ENCODE measurements at places on chromosomes 2 and 18. TPM values are rescaled to one million over a fixed set of nuclear protein-coding genes. Genes with fewer than 3 reads are reported as not detected.

DNA sequence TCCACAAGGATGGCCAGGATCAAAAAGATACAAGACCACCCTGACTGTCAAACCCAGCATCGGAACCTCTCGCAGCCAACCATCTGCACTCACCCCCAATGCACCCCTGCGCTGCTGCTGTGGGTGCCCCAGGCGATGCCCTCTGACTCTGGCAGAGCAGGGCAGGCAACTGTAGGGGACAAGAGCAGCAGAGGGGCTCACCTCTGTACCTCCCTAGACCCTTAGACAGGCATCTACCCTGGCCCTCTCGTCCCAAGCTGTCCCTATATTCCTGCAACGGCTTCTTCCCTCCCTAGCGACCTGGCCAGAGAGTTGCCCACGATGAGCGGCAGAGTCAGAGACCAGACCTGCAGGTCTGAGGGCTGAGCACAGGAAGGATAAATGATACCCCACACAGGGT, 128.2 kb downstream of the HDAC4 start:
- no peaks in the 10 kb centered on the region for H3K27me3 ChIP-seq
- H3K27ac ChIP-seq = peak overlapping the region; percentile 17
- DNase-seq = no peak

DNA sequence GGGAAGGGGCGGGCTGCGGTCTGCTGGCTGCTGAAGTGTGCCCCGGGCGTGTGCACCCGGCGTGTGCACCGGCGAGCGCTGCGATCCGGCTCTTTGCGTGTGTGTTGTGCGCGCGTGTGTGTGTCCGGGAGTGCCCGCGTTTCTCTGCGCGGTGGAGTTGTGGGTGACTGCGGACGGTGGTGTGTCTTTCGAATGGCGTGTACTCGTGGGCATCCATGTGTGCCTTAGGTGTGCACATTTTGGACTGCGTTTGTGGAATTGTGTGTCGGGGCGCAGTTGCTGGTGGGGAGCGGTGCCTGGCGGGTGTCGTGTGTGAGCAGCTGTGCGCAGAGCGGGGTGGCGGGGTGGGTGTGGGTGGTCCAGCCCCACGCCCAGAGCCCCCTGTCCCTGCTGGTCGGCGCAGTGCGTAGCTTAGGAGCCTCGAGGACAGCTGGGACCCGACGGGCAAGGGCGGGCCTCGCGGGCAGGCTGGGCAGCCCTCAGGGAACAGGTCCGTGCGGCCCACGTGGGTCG, 533 bp downstream of the HPCAL1 start:
- H3K4me1 ChIP-seq = no peaks in the 10 kb centered on the region
- no peaks in the 10 kb centered on the region for H3K36me3 ChIP-seq
- H3K27ac ChIP-seq = peak overlapping the region; percentile 80
- no peaks in the 10 kb centered on the region for H3K27me3 ChIP-seq
- DNase-seq = no peak
- peak overlapping the region; percentile 78 for H3K4me3 ChIP-seq

GRCh38 chr2:119599384-119599783, 55.1 kb downstream of the CFAP221 start:
- H3K27ac ChIP-seq = no peak overlapping the region
- H3K27me3 ChIP-seq = no peaks in the 10 kb centered on the region
- DNase-seq = no peak
- H3K36me3 ChIP-seq = no peaks in the 10 kb centered on the region
- no peak overlapping the region for H3K4me3 ChIP-seq
- H3K4me1 ChIP-seq = peaks cover 30% of the 10 kb centered on the region

GRCh38 chr2:156472686-156473085, 36.5 kb downstream of the GPD2 start:
- no peak overlapping the region for H3K27ac ChIP-seq
- no peak for DNase-seq
- no peaks in the 10 kb centered on the region for H3K36me3 ChIP-seq
- peaks cover 24% of the 10 kb centered on the region for H3K4me1 ChIP-seq
- H3K27me3 ChIP-seq = no peaks in the 10 kb centered on the region
- H3K4me3 ChIP-seq = no peak overlapping the region

GRCh38 chr2:234679741-234680687, 183.1 kb upstream of the ARL4C start:
- H3K27me3 ChIP-seq = no peaks in the 10 kb centered on the region
- H3K4me3 ChIP-seq = no peak overlapping the region
- DNase-seq = peak; percentile 83
- no peaks in the 10 kb centered on the region for H3K4me1 ChIP-seq
- no peaks in the 10 kb centered on the region for H3K36me3 ChIP-seq
- peak overlapping the region; percentile 55 for H3K27ac ChIP-seq

DNA sequence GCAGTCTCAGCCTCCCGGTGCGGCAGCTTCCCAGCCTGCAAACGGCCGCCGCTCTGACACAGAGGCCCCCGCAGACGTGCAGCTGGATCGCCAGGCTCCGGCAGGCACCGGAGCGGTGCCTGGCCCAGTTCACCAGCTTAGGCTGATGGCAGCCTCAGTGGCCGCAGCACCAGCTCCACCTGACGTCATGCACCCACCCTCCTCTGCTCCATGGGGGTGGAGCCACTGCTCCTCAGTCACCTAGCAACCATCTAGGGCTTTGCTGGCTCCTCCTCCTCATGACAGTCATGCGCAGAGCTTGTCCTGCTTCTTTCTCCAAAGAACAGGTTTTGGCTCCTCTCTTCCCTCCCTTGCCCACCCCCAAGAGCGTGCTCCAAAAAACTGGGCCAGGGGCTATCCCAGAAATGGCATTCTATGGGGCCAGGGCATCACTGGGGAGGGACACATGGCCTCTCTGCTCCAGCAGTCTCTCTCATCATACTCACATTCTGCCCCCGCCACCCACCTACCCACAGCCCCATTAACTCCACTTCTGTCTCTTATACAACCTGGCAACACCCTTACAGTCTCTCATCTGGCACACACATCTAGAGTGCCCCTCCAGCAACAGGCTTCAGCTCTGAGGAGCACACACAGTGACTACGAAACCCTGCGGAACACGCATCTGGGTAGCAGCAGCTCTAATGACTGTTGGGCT, 5.5 kb downstream of the DCTN1 start:
- no peaks in the 10 kb centered on the region for H3K27me3 ChIP-seq
- H3K36me3 ChIP-seq = peaks cover 46% of the 10 kb centered on the region
- peak overlapping the region; percentile 43 for H3K4me3 ChIP-seq
- H3K27ac ChIP-seq = peak overlapping the region; percentile 64
- DNase-seq = peak; percentile 73
- peaks cover 39% of the 10 kb centered on the region for H3K4me1 ChIP-seq

The TSPYL6 gene
- total RNA-seq = not detected

The AFF3 gene
- total RNA-seq = 10.8 TPM

DNA sequence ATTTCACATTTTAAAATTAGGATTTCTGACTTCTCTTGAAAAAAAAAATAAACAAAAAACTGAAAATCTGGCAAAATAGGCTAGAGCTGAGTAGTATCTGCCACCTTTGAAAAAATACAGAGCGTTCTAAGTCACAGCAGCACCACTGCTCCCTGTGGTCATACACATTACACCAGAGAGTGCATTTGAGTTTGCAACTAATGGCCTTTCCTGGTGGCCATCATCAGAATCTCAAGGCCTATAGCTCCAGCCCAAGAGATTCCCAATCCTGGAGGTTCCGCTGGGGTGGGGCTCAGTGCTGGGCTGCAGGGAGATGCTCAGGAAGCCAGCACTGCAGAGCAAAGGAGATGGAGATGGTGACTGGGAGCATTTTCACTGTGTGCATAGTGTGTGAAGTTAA, 17.5 kb downstream of the SMYD1 start:
- H3K36me3 ChIP-seq = peaks cover 36% of the 10 kb centered on the region
- DNase-seq = no peak
- no peaks in the 10 kb centered on the region for H3K27me3 ChIP-seq
- no peak overlapping the region for H3K4me3 ChIP-seq

The SLC5A7 gene
- total RNA-seq = not detected

GRCh38 chr2:120303177-120303576, 42.8 kb upstream of the INHBB start:
- H3K36me3 ChIP-seq = peaks cover 26% of the 10 kb centered on the region
- DNase-seq = no peak
- no peaks in the 10 kb centered on the region for H3K27me3 ChIP-seq
- no peaks in the 10 kb centered on the region for H3K4me1 ChIP-seq
- H3K4me3 ChIP-seq = no peak overlapping the region
- no peak overlapping the region for H3K27ac ChIP-seq

- no peaks in the 10 kb centered on the region for H3K27me3 ChIP-seq
- H3K27ac ChIP-seq = no peak overlapping the region
- H3K36me3 ChIP-seq = no peaks in the 10 kb centered on the region
- H3K4me1 ChIP-seq = peaks cover 11% of the 10 kb centered on the region
Measured at GRCh38 chr18:74604774-74605173, 7.1 kb downstream of the ZNF407 start.

DNA sequence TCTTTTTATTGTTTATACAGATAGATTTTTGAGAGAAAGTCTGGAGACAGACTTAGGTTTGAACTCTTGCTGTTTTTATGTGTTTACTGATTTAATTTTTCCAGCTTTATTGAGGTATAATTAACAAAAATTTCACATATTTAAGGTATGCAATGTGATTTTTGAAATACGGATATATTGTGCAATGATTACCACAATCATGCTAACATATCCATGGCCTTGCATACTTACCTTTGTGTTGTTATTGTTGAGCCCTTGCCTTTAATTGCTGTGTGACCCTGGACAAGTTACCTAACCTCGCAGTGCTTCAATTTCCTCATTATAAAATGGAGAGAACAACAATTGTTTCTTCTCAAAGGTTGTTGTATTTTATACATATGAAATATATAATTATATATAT, 13.9 kb upstream of the RBMS1 start:
- DNase-seq = no peak
- H3K4me1 ChIP-seq = no peaks in the 10 kb centered on the region
- no peak overlapping the region for H3K4me3 ChIP-seq
- H3K36me3 ChIP-seq = no peaks in the 10 kb centered on the region
- no peak overlapping the region for H3K27ac ChIP-seq

GRCh38 chr2:237150831-237151375, 65.2 kb downstream of the COPS8 start:
- no peak overlapping the region for H3K4me3 ChIP-seq
- H3K4me1 ChIP-seq = no peaks in the 10 kb centered on the region
- no peak for DNase-seq
- no peaks in the 10 kb centered on the region for H3K27me3 ChIP-seq
- no peaks in the 10 kb centered on the region for H3K36me3 ChIP-seq

The IL36RN gene
- not detected for total RNA-seq

- H3K27ac ChIP-seq = no peak overlapping the region
- no peaks in the 10 kb centered on the region for H3K27me3 ChIP-seq
- DNase-seq = no peak
- no peaks in the 10 kb centered on the region for H3K36me3 ChIP-seq
- H3K4me1 ChIP-seq = no peaks in the 10 kb centered on the region
Measured at GRCh38 chr2:210660-211059, 53.2 kb downstream of the SH3YL1 start.

DNA sequence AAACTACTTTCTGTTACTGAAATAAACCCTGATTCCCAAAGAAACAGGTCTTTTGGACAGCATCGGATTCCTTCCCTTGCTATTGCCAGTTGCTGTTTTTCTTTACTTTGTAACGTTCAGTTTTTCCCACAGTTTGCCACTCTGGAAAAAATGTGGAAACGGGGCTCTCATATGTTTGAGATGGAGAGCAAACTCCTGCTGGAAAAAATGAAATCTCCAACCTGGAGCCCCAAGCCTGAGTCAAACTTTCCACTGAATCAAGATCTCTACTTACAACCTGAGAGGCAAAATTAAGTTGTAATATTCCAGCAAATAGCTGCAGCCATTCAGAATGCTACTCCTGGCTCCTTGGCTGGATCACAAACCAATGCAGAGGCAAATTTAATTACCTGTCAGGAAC, 270.7 kb downstream of the SRBD1 start:
- H3K4me3 ChIP-seq = no peak overlapping the region
- H3K36me3 ChIP-seq = no peaks in the 10 kb centered on the region
- H3K27me3 ChIP-seq = no peaks in the 10 kb centered on the region
- peak; percentile 16 for DNase-seq

GRCh38 chr2:171893196-171893823, 734 bp downstream of the SLC25A12 start:
- H3K27me3 ChIP-seq = no peaks in the 10 kb centered on the region
- H3K4me3 ChIP-seq = peak overlapping the region; percentile 75

DNA sequence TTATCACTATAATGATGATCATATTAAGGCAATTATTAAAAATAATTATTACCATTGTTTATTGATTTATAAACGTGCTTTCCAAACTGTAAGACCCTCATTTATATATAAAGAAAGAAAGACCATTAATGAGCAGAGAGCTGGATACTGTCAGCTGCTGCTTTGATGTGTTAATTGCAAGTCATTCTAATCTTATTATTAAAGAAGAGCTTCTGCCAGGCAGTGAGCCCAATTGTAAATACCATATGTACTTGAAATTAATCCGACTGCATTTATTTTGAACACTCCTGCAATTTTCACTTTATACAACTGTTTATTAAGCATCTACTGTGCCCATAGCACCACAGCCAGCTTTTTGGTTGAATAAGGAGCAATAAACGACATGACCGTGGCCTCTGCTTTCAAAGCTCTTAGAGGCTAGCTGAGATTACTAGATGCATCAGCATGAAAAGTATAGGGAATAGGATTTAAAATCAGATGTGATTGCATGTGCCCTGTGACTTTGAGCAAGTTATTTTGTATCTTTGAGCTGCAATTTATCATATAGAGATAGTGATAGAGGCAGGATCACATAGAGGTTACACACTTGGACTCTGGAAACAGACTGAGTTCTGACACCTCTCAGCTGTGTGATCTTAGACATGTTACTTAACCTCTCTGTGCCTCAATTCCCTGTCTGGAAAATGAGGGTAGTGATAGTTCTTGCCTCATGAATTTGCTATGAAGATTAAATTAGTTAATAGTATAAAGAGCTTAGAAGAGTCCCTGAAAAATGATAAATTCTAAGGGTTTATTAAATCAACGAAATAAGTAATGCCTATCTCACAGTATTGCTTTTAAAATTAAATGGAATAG, 83.4 kb downstream of the MYCN start:
- H3K36me3 ChIP-seq = no peaks in the 10 kb centered on the region
- no peak for DNase-seq
- no peaks in the 10 kb centered on the region for H3K4me1 ChIP-seq
- H3K4me3 ChIP-seq = no peak overlapping the region
- H3K27ac ChIP-seq = no peak overlapping the region

GRCh38 chr2:157093666-157094065, 163.8 kb upstream of the GALNT5 start:
- DNase-seq = no peak
- H3K27me3 ChIP-seq = no peaks in the 10 kb centered on the region
- no peaks in the 10 kb centered on the region for H3K4me1 ChIP-seq
- H3K4me3 ChIP-seq = no peak overlapping the region
